NCI-H774 (cell line): ENCODE measurements at places on chromosomes 2 and 18.

- no peak for DNase-seq
Observed at GRCh38 chr2:240916571-240917008, 10.5 kb downstream of the CROCC2 start.

DNA sequence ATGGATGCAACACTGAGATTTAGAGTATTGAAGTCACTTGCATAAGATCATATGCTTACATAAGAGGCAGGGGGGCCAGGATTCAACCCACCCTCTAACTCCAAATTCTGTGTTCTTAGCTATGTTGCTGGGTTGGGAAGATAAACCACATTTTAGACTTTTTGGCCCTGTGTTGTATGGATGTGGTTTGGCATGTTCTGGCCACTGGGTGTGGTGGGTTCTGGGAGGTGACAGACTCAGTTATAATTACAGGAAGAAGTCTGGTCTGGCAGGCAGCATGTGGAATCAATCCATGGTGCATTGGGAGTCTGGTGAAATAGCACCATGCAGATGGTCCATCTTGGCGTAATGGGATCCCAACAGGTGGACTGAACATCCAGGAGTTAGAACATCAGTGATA lies 138.9 kb downstream of the LTBP1 start:
- DNase-seq = no peak

DNA sequence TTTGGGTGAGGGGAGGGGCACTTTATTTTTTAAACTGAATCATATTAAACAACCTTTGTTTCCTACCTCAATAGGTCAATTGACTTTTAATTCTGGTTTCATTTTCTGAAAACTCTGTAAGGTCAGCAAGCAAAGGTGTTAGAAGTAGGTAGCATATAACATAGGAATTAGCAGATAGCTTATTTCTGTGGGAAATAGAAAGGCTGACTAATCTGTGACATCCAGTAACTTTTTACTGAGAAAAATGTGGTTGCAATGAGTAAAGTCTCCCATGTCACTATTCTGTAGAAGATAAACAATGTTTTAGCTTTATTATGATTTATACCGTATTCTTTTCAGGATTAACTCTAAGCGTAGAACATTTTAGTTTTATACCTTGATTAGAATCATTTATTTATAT lies 240.4 kb downstream of the PLCL1 start:
- DNase-seq = no peak

GRCh38 chr18:5669585-5669984 lies 125.8 kb upstream of the EPB41L3 start:
- no peak for DNase-seq

- DNase-seq = no peak
Observed at GRCh38 chr2:234158812-234159211, 108.3 kb downstream of the SPP2 start.

DNA sequence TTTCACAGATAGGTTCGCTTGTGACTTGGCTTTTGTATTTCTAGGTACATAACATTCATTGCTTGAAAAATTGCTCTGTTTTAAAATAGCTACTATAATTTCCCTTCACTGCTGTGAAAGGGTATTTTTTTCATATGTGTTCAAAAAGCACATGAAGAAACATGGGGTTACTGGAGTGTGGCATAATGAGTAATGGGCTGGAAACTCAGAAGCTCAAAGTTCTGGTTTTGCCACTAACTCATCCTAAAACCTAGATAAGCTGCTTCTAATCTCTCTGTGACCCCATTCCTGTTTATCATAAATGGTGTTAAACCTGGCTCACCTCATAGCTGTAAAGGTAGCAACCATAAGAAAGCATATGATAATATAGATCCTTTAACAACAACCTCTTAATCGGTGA lies 319.3 kb downstream of the PTPRM start:
- DNase-seq = no peak

DNA sequence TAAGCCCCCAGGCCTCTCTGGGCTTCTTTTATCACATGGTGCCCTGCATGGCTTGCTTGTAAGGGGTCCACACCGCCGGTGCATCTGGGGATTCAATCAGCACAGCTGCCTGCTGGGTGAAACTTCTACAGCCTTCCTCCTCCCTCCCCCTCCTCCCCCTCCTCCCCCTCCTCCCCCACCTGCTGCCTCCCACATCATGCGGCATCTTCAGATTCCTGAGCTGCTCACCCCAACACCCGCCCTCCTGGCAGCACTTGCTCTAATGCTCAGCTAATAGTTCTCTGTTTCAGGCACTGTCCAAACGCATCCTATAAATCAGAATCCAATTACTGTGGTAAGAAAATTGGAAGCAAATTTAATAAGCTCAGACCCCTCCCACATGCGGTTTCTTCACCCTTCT lies 150.7 kb downstream of the GALNT14 start:
- no peak for DNase-seq

GRCh38 chr2:240615820-240616547 lies 9.3 kb upstream of the GPR35 start:
- DNase-seq = no peak

- DNase-seq = peak; percentile 56
Observed at GRCh38 chr18:23135550-23136325, 453 bp downstream of the CABLES1 start.
